ENCODE measurements at places on chromosomes 6 and 20. TPM values are rescaled to one million over a fixed set of nuclear protein-coding genes. Genes with fewer than 3 reads are reported as not detected.

Gene SGK2
- total RNA-seq: 0.26 TPM

DNA sequence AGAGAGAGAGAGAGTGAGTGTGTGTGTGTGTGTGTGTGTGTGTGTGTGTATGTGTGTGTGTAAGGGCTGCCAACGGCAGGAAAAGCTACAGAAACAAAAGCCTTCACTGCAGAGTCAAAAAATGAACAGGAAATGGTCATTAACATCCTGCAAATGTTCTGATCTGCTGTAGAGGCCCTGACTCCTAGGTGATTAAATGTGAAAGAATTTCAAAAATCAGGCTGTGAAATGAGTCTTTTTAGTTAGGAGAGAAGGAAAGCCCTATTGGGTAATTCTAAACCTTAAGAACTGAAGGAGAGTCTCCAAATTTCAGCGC, 166.5 kb upstream of the MYLIP start:
- DNase-seq: peak; percentile 63

DNA sequence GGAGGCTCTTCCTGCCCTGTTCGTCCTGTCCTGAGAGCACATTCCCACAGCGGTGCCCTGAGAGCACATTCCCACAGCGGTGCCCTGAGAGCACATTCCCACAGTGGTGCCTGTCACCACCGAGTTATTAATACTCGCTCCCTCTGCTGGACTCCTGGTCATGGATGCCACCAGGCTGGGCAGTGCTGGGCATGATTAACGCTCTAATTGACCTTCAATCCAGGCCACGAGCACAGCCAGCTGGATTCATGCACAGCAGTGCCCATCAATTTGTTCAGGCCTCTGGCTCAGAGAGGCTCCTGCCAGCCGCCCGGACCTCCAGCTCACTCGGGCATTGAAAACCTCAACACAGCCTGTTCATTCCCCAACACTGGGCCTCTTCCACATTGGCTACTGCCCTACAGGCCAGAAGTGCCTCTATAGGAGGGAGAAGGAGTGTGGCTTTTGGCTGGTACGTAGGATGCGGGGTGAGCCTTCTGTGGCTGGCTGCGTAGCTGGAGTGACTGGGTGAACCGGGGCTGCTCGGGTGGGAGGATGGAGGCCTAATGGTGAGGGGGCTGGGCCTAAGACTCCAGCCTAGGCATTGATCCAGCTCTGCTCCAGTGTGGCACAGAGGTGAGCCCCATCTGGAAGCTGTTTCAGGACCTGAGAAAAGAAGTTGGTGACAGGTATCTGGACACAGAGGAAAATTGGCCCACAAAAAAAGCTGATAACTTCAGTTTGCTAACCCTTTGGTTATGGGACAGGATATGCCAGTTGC, 9.3 kb downstream of the IP6K3 start:
- DNase-seq: no peak

DNA sequence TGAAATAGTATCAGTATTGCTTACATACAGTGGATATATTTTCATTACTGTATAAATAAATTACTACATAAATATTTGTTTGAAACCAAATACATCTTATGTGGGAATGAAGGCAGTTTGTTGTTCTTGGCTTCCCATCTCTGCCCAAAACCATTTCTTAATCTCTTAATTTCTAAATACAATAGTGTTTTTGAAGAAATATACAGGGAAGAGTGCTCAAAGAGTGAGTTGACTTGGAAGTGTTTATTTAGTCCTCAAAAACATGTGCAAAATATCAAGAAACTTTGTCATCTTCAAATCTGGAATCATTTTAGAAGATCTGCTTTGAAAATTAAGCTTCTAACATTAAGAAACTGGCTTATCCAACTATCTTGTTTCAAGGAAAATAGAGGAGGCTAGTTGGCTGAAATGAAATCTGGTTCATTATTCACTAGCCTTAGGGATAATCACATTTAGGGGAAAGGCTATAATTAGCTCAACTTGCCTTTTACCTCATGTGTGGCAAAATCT, 259.8 kb upstream of the FLRT3 start:
- no peak for DNase-seq

DNA sequence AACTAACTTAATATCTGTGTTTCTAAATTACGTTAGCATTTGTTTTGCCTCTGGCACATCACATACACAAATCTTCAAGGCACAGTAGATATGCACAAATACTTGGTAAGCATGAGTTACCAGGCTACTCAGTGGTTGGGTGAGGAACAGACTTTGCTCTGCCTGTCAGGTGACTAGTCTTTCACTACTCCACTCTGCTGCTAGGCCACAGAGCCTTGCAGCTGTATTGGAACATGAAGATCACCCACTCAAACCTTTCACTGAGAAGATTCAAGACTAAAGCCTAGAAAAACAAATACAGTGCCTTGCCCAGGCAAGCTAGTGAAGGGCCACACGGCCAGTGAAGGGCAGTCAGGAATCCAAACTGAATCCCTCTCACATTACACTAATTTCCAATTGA, 47.0 kb downstream of the DTNBP1 start:
- peak; percentile 11 for DNase-seq
